ENCODE measurements at places on chromosomes 5 and 9.

DNA sequence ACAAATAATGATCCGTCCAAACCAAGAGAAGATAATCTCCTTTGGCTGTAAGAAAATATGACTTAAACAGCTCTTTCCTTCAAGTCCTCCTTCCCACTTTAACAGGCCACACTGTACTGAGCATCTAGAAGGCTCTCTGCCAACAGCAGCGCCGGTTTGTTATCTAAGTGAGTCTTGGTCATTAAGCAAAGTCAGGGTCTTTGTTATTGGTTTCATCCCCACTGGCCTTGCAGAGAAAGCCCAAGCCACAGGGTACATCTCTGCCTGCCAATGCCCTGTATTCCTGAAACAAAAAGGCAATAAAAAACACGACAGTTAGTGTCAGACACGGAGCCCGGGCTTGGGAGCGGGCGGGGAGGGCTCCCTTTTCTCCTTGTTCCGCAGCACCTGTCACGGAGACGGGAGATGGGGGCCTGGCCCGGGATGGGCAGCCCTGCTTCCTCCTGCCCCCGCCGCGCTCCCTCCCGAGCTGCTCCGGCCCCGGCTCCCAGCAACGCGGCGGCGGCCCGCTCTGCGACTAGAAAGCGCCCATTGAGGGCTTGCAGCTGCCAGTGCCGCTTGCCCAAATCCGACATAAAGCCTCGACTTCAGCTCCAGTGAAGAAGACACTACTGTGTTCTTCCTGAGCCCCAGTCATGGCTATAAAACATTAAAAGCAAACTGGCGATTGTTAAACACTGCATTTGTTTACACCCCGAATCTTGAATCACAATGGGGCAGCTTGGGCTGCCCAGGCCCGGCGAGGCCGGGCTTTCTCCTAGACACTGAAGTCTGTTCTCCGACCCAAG, 28.1 kb upstream of the PIK3R1 start:
- no peak for DNase-seq

DNA sequence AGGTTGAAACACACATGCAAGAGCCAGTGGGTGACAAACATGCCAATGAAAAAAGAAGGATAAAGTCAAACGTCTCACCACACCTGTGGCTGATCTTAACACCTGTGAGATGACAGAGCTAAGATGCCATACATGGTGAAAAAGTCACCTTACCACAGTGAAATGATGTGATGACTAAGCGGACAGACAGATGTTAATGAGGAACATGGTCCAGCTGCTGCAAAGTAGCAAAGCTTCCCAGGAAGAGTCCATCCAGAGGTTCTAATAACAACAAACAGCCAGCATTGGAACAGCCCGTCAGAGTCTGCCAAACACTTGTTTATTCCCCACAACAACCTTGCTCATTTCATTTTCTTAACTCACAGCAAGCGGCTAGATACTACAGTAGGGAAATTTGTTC, 1.9 kb downstream of the KIAA1191 start:
- no peak for DNase-seq

- no peak for DNase-seq
Observed at GRCh38 chr9:108691614-108692013, 164.2 kb downstream of the ACTL7B start.

- DNase-seq, result no peak
Observed at GRCh38 chr5:84362061-84362720, 22.5 kb downstream of the EDIL3 start.

- DNase-seq, result no peak
Observed at GRCh38 chr9:136653323-136654079, 9.2 kb upstream of the EGFL7 start.

- DNase-seq, result no peak
Observed at GRCh38 chr9:89992326-89993198, 387.8 kb downstream of the GADD45G start.

DNA sequence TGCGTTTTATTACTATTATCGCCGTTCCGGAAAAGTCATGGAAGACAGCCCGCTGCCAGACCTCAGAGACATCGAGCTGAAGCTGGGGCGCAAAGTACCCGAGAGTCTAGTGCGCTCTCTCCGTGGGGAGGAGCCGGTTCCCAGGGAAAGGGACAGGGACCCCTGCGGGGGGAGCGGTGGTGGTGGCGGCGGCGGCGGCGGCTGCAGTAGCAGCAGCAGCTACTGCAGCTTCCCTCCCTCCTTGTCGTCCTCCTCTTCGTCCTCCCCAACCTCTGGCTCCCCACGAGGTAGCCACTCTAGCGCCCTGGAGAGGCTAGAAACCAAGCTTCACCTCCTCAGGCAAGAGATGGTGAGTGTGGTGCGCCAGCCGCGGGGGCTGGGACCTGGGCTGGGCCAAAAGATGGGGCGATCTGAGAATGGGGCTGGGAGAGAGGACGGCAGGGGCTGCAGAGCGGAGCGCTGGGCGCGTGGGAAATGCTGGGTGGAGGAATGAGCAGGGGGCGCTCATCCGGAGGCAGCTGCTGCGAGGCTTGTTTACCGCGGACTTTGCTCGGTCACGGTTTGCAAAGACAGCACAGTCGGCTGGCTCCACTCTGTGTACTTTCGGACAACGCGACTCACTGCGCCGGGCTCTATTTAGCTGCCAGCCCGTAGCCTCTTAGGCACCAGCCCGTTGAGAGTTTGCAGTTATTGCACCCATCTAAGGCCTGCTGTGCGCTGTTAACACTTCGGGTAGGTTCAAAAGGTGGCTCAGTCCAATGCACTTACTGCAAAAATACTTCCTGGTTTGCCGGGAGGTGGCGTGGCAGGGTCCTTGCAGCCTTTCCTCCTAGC, 1.1 kb downstream of the LURAP1L start:
- DNase-seq, result no peak

DNA sequence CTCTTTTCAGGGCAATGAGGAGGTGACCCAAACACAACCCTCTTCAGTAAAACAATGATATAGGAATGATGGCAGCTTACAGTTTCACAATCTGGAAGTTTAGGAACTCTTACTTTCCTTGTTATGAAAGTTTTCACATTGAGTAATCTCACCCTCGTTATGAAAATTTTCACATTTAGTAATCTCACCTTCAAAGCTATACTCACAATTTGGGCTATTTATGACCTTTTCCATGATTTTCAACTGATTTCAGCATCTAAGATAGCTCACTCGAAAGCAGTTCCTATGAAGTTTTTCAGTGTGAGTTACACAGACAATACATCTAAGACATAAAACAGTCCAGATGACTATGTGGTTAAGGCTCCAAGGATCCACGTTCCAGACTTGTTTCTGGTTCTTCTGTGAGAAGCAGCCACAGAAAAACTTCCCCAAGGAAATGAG, 57.1 kb downstream of the FOXD1 start:
- DNase-seq, result no peak

DNA sequence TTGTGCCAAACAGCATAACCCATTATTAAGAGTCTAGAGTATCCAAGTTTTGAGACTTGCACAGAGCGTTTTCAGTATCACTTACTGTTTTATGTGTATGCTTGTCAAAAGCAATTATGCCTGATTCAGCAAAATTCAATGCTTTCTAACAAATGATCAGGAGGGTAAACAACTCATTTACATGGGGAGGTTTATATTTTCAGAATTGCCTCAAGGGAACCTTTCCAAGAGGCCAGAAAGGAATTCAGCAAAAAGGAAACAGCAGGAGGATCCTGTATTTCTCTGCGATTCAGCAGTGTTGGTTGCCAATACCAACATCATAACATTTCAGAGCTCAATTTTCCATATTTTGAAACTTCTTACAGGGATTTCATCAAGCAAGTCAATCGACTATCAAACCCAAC, 69.3 kb upstream of the DAB2 start:
- no peak for DNase-seq

DNA sequence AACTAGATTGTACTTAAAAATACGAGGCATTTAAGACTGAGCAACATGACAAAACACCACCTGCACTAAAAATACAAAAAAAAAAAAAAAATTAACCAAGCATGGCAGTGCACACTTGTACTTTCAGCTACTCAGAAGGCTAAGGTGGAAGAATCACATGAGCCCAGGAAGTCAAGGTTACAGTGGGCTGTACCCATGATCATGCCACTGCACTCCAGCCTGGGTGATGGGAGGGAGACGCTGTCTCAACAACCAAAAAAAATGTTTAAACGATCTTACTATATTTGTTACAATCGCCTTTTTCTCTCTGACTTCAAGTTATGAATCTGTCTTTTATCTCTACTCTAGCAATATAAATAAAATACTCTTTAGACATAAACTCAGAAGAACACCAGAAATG, 1454.3 kb downstream of the MAT2B start:
- no peak for DNase-seq

DNA sequence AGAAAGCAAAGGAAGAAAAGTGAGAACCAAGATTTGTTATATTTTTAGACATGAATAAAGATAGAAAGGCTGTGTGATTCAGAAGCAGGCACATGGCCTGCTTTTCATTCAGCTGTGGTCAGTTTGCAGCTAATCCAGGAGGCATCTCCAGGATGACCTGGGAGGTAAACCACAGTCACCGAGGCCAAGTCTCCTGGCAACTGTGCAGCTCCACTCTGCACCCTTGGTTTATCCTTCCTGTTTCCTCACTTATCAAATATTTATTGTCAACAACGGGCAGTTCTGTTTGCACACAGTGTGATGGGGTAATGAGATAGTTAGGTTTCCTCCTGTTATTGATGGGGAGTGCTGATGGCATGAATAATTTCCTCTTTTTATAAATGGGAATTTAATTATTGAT, 243.0 kb downstream of the PSAT1 start:
- no peak for DNase-seq

GRCh38 chr5:38673671-38674071, 117.2 kb upstream of the LIFR start:
- no peak for DNase-seq

DNA sequence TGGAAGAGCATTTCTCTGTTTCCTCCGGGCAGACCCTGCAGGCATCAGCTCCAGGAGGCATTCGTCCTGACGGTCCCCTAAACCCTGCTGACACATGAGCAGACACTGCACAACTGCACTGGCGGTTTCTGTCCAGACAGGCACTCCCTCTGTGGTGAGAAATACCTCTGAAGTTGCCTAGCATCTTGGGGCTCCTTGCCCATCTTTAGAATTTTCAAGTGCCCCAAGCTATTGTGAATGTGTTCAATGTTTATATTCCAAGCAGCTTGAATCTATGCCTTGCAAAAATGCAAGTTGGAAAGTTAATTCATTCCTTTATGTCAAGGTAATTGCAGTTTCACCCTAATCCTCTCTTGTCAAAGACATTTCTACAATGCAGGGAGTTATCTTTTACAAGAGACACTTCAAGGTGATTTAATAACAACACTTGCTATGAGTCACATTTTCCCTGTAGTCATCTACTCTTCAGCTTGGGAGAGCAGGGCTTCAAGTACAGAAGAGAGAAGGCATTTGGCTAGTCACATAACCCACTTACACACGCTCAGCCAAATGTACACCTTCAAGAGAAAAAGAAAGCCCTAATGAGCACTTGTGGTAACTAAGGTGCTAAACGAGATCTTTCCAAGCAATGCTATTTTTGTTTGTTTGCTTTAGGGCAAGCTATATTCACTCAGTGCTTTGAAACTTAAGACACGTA, 302.5 kb downstream of the MLLT3 start:
- no peak for DNase-seq

- DNase-seq, result no peak
Observed at GRCh38 chr5:31366941-31367340, 165.0 kb downstream of the DROSHA start.

- no peak for DNase-seq
Observed at GRCh38 chr5:31934156-31934555, 240.0 kb downstream of the GOLPH3 start.

GRCh38 chr5:163496286-163496685, 9.1 kb upstream of the MAT2B start:
- DNase-seq, result no peak

GRCh38 chr9:100440071-100440470, 13.1 kb downstream of the MSANTD3 start:
- DNase-seq, result no peak

DNA sequence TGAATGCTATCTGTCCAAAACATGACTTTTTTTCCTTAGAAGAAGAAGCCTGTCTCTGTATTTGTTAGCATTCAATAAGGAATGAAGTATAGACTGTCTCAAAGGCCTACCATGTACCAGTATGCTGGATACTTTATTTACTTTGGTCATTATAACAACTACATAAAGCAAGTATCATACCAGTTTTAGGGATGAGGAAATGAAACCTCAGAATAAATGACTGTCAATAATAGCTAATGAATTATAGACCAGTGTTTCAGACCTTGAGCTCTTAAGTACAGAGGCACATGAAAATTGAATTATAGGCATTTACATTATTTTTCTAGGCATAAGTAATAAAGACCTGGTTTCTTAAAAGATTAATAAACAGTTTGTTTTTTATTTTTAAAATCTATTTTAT, 166.4 kb upstream of the TLX3 start:
- DNase-seq, result no peak

All from DND-41 (cell line).